ENCODE measurements at places on chromosomes 13 and 19. TPM values are rescaled to one million over a fixed set of nuclear protein-coding genes. Genes with fewer than 3 reads are reported as not detected.
A peak's percentile ranks its signal among the peaks of the same experiment; 100 is the strongest.

GRCh38 chr13:79642596-79642995, 161.6 kb downstream of the NDFIP2 start:
- no peak for DNase-seq

DNA sequence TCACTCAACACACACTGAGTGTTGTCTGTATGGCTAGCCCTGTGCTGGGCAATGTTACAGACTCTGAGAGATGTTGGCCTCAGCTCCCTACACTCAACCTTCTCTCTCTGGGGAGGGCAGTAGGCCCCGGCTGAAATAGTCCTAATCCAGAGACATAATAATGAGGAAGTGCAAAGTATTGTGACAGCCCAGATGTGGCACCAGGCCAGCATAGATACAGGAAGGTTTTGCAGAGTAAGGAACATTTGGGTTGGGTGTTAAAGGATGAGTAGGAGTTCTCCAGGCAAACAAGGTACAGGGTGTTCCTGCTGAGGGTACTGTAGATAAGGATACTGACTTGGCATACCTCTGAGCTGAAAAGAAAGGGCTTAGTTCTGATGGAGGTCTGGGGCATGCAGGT, 2.4 kb downstream of the LIN7B start:
- DNase-seq = peak; percentile 67

Gene GAS6
- total RNA-seq = 348 TPM

DNA sequence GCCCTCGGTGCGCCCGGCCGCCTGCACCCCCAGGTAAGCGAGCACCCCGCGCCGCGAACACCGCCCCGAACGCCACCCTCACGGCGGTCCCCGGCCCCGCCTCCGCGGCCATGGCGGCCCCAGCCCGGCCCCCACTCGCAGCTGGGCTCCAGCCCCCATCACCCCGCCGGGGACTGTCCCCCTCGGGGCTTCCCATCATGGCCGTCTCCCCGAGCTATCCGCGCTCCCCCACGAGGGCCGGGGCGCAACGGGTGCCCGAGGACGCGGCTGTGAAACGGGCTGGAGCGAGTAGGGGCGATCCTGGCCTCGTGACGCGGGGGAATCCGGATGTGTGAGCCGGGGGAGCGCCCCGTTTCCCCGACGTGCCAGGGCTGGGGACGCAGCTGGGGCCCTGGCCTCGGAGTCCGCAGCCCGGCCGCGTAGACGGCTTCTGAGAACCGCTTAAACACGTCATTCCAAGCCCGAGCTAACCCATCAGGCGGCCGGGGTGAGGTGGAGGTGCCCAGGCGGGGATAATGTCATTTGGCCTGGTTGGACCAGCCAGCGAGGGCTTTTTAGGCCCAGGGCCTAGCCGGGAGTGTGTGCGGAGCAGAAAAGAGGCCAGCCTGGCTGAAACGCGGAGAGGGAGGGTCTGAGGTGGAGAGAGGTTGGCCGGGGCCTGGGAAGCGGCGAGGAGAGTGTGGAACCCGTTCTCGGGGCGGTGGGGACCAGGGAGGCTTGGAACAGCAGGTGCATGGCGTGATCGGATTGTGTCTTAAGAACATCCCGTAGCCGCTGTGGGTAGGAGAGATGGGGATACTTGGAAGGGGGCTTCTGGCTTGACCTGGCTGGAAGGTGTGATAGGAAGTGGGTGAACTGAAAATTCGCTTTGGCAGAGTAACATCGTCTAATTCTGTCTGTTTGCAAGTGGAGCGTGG, 550 bp downstream of the CERS4 start:
- DNase-seq = peak; percentile 63

DNA sequence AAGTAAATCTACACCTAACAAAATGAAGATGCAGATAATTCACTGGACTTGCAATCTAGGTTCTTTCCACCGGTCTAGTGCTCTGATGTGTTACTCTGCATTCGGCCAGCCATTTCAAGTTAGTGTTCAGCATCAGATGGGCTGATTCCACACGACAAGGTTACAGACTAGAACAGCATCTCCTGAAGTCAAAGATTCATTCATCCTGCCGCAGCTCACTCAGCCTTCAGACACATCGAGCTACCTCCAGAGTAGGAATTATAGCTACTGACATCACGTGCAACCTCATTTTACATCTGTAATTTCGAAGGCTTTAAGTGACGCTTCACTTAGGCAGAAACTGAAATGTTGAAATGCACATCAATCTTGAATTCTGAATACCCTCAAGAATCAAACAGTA, 76.5 kb downstream of the LHFPL6 start:
- no peak for DNase-seq

Gene ZNF723
- not detected for total RNA-seq

GRCh38 chr13:110213461-110214074, 93.4 kb downstream of the COL4A1 start:
- DNase-seq = no peak

DNA sequence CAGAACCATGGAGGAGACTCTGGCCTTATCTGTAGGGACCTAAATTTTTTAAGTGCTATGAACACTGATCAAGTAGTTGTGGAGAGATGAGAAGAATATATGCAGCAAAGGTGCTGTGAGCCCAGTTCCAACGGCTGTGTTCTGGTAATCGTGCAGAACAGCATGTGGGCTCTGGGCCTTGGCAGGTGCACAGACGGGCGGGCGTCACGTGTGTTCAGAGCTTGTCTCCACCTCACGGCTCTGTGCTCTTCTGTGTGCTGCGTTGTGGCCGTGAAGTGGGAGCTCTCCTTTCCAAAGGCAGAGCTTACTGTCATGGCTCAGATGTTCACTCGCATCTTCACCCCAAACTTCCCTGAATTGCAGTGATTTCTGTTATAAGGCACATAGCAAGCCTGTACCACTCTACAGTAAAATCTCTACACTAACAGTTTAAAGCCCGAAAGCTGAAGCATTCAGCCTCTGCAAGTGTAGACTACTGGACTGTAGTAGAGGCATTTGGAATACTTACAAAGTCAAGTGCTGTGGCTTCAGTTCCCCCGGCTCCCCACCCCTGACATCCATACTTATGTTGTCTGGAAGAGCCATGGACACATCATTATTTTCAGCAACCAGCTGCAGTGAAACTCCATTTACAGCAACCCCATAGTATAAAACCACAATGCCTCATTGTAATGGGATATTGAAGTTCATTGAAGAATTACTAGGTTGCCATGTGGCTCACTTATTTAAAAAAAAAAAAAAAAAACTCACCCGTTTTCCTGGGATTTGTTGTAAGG, 27.5 kb upstream of the TEX29 start:
- no peak for DNase-seq

DNA sequence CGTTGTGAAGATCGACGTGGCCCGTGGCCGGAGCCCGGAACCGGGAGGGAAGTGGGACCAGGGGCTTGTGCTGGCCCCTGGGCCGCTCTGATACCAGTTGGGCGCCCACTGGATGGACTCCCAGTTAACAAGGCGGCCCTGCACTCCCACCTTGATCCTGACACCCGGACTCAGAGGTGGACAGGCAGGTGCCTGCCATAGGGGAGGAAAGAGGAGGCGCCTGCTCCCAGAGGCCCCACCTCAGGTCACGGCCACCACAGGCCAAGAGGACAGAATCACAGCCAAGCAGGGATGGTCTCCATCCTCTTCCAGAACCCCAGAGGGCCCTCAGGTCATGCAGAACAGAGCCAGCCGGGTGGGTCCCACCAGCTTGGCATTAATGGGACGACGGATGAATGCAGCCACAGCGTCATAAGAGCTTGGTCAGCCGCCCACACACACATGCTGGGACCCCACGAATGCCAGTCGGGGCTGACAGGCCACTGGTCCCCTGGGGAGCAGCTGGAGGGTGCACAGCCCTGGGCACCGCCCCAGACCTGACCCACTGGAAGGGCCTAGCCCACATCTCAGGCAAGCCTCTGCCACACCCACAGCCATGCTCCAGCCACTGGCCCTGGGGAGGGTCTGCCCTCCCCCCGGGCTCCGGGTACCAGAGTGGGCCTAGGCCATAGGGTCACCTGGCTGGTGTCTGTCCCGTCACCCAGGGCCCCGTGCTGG, 9.6 kb upstream of the KLF16 start:
- no peak for DNase-seq

GRCh38 chr13:107088061-107088460, 520.1 kb upstream of the ARGLU1 start:
- no peak for DNase-seq

Gene PGLYRP2
- not detected for total RNA-seq

- no peak for DNase-seq
Measured at GRCh38 chr19:3585301-3586126, at the start of gene GIPC3. TSS of gene GIPC3 (plus strand) at chr19:3585478. CDS start at chr19:3585598, 120 bp downstream.

- no peak for DNase-seq
Measured at GRCh38 chr13:39496506-39496905, 106.5 kb downstream of the LHFPL6 start.

Measured in aorta (tissue), 5 donors.